ENCODE measurements at places on chromosomes 3 and 15. TPM values are rescaled to one million over a fixed set of nuclear protein-coding genes. Genes with fewer than 3 reads are reported as not detected.

Gene DCUN1D1
- total RNA-seq = 28.5 TPM

Gene ZBTB20
- total RNA-seq = 6.3 TPM

Gene TOP2B
- total RNA-seq = 58.4 TPM

Gene CTXN2
- total RNA-seq = not detected

Gene SLITRK3
- not detected for total RNA-seq

Gene GBE1
- total RNA-seq = 166 TPM

Gene ZNF80
- total RNA-seq = not detected

Gene AP3B2
- total RNA-seq = 0.63 TPM

Gene SCAMP5
- total RNA-seq = 4.0 TPM

Gene PPARG
- not detected for total RNA-seq

Gene MFGE8
- 355 TPM for total RNA-seq

Gene C2CD4A
- total RNA-seq = not detected

Gene RBMS3
- 40.0 TPM for total RNA-seq

DNA sequence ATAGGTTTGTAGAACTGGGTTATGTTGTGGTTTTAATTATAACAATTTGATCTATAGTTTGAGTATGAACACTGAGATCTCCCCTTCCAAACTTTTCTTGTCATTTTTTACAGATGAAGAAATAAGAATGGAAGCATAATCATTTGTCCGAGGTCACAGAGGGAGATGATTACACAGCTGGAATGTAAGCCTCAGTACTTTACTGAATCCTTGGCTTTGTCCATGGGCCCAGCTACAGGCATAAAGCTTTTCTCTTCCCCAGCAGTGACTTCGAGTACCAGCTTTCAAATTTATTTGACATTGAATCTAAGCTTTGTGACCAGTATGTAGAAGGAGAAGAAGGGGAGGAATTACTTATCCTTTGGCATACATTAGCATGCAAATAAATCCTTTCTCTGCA lies 80.9 kb upstream of the DCBLD2 start:
- H3K4me1 ChIP-seq = peaks cover 55% of the 10 kb centered on the region
- H3K36me3 ChIP-seq = no peaks in the 10 kb centered on the region
- H3K4me3 ChIP-seq = 0 out of 2 replicates have a peak overlapping the region, but pooled peaks have one; percentile 2
- DNase-seq = peak; percentile 28
- H3K27me3 ChIP-seq = no peaks in the 10 kb centered on the region
- no peak overlapping the region for H3K27ac ChIP-seq

DNA sequence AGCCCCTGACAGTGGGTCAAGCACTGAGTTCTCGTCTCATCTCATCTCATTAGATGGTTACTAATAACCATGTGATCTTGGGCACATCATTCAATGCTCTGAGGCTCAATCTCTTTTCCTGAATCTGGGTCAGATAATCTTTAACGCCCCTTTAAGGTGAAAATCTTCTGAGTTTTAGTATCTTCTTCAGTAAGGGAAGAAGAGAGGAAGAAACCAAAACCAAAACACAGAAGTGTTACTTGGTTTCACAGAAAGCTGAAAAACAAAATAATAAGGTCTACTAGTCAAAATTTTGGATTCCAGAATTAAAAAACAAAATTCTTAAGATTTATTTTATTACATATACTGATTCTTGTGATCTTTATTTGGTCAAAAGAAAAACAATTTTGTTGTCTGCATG lies 78.2 kb downstream of the CLASP2 start:
- no peaks in the 10 kb centered on the region for H3K36me3 ChIP-seq
- no peak overlapping the region for H3K27ac ChIP-seq
- no peak overlapping the region for H3K4me3 ChIP-seq

GRCh38 chr15:71261909-71262308 lies 146.6 kb downstream of the THSD4 start:
- no peak overlapping the region for H3K4me3 ChIP-seq
- H3K4me1 ChIP-seq = no peaks in the 10 kb centered on the region
- H3K36me3 ChIP-seq = peaks cover 9% of the 10 kb centered on the region
- H3K27ac ChIP-seq = no peak overlapping the region
- H3K27me3 ChIP-seq = no peaks in the 10 kb centered on the region

GRCh38 chr3:185807445-185808068 lies 17.3 kb downstream of the IGF2BP2 start:
- H3K27me3 ChIP-seq = no peaks in the 10 kb centered on the region
- H3K4me1 ChIP-seq = peaks cover 5% of the 10 kb centered on the region
- peak; percentile 95 for DNase-seq
- no peaks in the 10 kb centered on the region for H3K36me3 ChIP-seq

GRCh38 chr15:45631776-45632175 lies 3.1 kb upstream of the SQOR start:
- H3K4me3 ChIP-seq = peak overlapping the region; percentile 68
- H3K27me3 ChIP-seq = no peaks in the 10 kb centered on the region
- H3K4me1 ChIP-seq = peaks cover 15% of the 10 kb centered on the region
- peak; percentile 69 for DNase-seq

- H3K4me3 ChIP-seq = no peak overlapping the region
- H3K27me3 ChIP-seq = no peaks in the 10 kb centered on the region
- no peak for DNase-seq
These were observed 298.1 kb upstream of the KCNMB2 start for GRCh38 chr3:178238179-178238578.

- no peaks in the 10 kb centered on the region for H3K27me3 ChIP-seq
- H3K4me3 ChIP-seq = no peak overlapping the region
- H3K4me1 ChIP-seq = no peaks in the 10 kb centered on the region
- no peak for DNase-seq
These were observed 35.7 kb upstream of the PHLDB2 start for GRCh38 chr3:111823341-111823855.

DNA sequence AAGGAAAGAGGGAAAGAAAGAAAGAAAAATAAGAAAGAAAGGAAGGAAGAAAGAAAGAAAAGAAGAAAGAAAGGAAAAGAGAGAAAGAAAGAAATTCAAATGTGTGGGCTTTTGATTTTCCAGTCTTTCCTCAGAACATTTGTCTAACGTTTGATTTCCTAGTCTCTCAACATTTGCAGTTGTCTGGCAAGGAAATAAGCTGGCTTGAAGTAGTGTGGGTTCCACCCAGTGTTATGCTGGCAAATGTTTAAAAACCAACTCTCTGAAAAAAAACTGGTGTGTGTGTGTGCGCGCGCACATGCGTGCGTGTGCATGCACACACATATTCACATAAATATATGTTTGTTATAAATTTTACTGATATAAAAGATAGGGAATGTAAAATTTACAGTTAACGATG lies 54.6 kb upstream of the C3orf49 start:
- H3K27ac ChIP-seq = no peak overlapping the region
- DNase-seq = peak; percentile 4
- peaks cover 29% of the 10 kb centered on the region for H3K4me1 ChIP-seq
- H3K36me3 ChIP-seq = no peaks in the 10 kb centered on the region

GRCh38 chr3:12750223-12750622 lies 8.8 kb downstream of the TMEM40 start:
- H3K27me3 ChIP-seq = no peaks in the 10 kb centered on the region
- peak; percentile 86 for DNase-seq
- peak overlapping the region; percentile 66 for H3K27ac ChIP-seq
- H3K36me3 ChIP-seq = no peaks in the 10 kb centered on the region

DNA sequence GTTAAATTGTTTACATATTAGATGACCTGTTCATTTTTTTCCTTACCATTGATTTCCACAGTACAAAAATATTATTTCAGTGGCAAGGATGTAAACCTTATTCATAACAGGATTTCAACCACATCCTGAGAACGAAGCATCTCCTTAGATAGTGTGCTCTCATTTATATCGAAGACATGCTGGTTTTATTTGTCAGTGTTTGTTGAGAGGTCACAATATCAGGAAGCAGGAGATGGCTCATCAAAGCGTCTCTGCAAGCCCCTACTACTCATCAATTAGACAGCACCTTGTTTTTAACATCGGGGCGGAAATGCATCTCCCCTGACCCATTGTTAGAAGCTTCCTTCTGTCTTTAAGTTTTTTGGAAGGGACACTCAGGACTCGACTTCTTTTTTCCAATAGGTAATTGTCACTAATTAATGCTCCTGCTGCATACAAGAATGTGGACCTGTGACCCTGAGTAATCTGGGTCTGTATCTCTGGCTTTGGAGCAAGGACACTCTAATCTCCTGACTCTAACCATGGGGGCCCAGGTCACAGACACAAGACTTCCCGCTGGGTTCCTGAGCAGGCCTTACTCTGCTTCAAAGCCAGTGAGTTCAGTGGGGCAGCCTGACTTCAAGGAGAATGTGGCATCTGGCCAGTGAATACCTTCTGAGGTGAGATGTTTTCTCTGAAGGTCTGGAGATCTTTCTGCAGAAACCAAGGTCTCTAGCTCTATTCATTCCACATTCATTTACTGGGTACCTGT lies 50.3 kb downstream of the MECOM start:
- H3K36me3 ChIP-seq = no peaks in the 10 kb centered on the region
- no peaks in the 10 kb centered on the region for H3K4me1 ChIP-seq
- DNase-seq = no peak
- no peak overlapping the region for H3K4me3 ChIP-seq
- peaks cover 9% of the 10 kb centered on the region for H3K27me3 ChIP-seq
- H3K27ac ChIP-seq = no peak overlapping the region

DNA sequence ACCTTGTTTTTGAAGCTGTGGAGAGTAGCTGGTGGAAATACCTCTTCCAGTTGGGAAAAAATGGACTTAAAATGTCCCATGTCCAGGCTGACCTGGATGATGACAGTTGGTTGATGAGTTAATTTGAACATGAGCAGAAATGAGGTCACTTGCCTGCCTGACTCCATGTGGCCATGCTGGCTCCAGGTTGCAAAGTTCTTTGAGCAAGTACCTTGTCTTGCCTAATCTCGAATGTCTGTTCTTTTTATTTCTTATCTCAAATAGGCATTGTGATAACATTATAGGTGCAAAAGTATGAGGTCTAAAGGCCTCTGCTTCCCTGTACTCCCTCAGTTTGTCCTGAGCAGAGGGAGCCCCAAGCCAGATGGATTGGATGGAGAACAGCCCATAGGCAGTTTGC lies 9.0 kb downstream of the MAPKBP1 start:
- H3K27me3 ChIP-seq = no peaks in the 10 kb centered on the region
- H3K4me1 ChIP-seq = peaks cover 18% of the 10 kb centered on the region
- DNase-seq = no peak
- H3K4me3 ChIP-seq = no peak overlapping the region

- H3K4me3 ChIP-seq = no peak overlapping the region
- no peak overlapping the region for H3K27ac ChIP-seq
- no peak for DNase-seq
- H3K4me1 ChIP-seq = peaks cover 12% of the 10 kb centered on the region
These were observed 127.2 kb upstream of the DLG1 start for GRCh38 chr3:197425485-197426120.
